ENCODE measurements at places on chromosomes 1 and 21. TPM values are rescaled to one million over a fixed set of nuclear protein-coding genes. Genes with fewer than 3 reads are reported as not detected.

Gene GBP1
- polyA plus RNA-seq: 9.8 TPM

Gene SRGAP2
- 88.3 TPM for polyA plus RNA-seq

Gene C1QTNF12
- 2.2 TPM for polyA plus RNA-seq

Gene ITLN2
- polyA plus RNA-seq: not detected

Gene APOBEC4
- not detected for polyA plus RNA-seq

Gene RNF186
- not detected for polyA plus RNA-seq

Gene GJB3
- polyA plus RNA-seq: not detected

Gene AMY1A
- polyA plus RNA-seq: not detected

Gene PRKCZ
- 6.3 TPM for polyA plus RNA-seq

Gene ZNF648
- 0.10 TPM for polyA plus RNA-seq

Gene PADI4
- polyA plus RNA-seq: 0.55 TPM

Gene ADAM30
- not detected for polyA plus RNA-seq

Gene FCRL1
- polyA plus RNA-seq: 0.23 TPM

Gene CD55
- polyA plus RNA-seq: 19.7 TPM

Gene FHAD1
- 2.3 TPM for polyA plus RNA-seq

Gene C1orf141
- not detected for polyA plus RNA-seq

Gene MMP23B
- 29.8 TPM for polyA plus RNA-seq

Gene ITGB2
- 27.9 TPM for polyA plus RNA-seq

Gene FCRL2
- not detected for polyA plus RNA-seq

Gene PEX19
- 49.9 TPM for polyA plus RNA-seq

Gene KRTAP19-3
- polyA plus RNA-seq: not detected

Gene CELA3A
- 0.67 TPM for polyA plus RNA-seq

Gene ZNF593OS
- 1.6 TPM for polyA plus RNA-seq

Gene AKR7A3
- 0.64 TPM for polyA plus RNA-seq

Gene CGN
- polyA plus RNA-seq: 0.71 TPM

Gene HMCN1
- 30.6 TPM for polyA plus RNA-seq

Gene GBP6
- polyA plus RNA-seq: 0.15 TPM

Gene TAS1R1
- 6.4 TPM for polyA plus RNA-seq

Gene UTS2
- not detected for polyA plus RNA-seq

Gene ANGPTL7
- polyA plus RNA-seq: 1.9 TPM

Gene PERM1
- polyA plus RNA-seq: 1.7 TPM

Gene FCAMR
- polyA plus RNA-seq: not detected

Gene SLC1A7
- polyA plus RNA-seq: 0.40 TPM

Gene PIP5K1A
- 59.8 TPM for polyA plus RNA-seq

Gene SPATA46
- polyA plus RNA-seq: not detected

Gene CEP170
- polyA plus RNA-seq: 70.3 TPM

Gene CFHR1
- 1.4 TPM for polyA plus RNA-seq

Gene FABP3
- 145 TPM for polyA plus RNA-seq

Gene DDR2
- 33.2 TPM for polyA plus RNA-seq

Gene WNT2B
- polyA plus RNA-seq: 4.1 TPM

Gene KRTAP10-6
- polyA plus RNA-seq: not detected

Gene SPRR2B
- polyA plus RNA-seq: not detected

Gene RHCE
- polyA plus RNA-seq: 1.0 TPM

Gene HRNR
- polyA plus RNA-seq: 0.30 TPM

Data from muscle of arm (tissue), 14 donors.